ENCODE measurements at places on chromosomes 16 and 17.

DNA sequence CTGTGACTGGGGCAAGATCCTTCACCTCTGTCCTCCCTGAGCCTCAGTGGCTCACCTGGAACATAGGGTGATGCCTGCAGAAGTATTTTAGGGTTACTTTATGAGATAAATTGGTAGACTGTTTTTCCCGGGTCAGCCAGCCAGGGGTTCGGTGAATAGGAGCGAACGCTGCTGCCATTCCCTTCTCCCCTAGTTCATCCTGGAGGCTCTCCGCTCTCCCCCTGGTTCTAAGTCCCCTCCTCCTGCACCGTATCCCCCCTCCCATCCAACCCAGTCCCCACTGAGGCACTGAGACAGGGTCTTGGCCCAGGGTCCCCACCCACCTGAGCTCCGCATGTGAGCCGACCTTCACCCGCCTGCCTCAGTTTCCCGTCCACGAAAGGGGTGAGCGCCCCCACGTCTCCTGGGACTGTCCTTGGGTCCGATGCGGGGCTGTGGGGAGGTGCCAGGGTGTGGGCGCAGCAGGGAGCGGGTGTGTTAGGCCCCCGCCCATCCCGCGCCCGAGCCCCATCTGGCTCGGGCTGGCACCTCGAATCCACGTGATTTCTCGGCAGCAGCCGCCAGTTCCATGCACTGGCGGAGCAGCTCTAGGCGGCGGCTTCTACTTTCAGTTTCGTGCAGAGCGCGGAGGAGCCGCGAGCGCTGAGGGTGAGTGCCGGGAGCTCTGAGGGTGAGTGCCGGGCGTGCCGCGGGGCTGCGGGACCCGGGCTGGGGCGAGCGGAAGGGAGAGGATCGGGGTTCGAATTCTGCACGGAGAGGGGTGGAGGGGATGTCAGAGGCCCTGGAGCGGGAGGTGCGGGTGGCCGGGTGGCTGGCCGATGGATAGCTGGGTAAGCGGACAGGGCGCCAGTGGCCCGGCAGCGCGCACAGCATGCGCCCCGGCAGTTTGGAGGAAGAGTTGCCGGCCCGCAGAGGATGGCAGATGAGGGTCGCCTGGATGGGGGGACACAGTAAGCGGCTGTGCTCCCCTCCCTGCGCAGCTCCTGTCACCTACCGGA lies at the start of gene NLRC5:
NLRC5 (plus strand) TSS at position 610 of the 998 bp plus-strand sequence. CDS start 31,156 bp downstream, outside the sequence.
- peak; percentile 89 for DNase-seq

GRCh38 chr17:41812381-41813151 lies at the start of gene FKBP10:
Gene FKBP10 (plus strand): TSS chr17:41813004. CDS start chr17:41813035, 31 bp downstream.
- no peak for DNase-seq

DNA sequence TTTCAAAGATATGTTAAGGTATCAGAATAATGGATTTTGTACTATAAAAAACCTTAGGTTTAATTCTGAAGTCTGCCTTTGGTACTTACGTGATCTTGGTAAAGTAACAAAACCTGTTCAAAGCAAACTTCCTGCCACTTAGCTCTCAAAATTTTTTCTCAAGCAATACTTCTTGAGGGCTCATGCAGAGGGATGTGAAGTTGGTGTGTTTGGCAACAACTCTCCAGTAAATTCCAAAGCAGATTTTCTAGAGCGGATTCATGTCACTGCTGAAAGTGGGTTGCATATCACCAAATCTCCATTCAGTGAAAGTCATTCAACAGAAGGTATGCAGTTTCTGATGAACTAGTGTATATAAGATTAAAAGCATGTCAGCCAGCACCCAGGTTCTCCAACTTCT lies 856.7 kb downstream of the CDH8 start:
- DNase-seq, result no peak

DNA sequence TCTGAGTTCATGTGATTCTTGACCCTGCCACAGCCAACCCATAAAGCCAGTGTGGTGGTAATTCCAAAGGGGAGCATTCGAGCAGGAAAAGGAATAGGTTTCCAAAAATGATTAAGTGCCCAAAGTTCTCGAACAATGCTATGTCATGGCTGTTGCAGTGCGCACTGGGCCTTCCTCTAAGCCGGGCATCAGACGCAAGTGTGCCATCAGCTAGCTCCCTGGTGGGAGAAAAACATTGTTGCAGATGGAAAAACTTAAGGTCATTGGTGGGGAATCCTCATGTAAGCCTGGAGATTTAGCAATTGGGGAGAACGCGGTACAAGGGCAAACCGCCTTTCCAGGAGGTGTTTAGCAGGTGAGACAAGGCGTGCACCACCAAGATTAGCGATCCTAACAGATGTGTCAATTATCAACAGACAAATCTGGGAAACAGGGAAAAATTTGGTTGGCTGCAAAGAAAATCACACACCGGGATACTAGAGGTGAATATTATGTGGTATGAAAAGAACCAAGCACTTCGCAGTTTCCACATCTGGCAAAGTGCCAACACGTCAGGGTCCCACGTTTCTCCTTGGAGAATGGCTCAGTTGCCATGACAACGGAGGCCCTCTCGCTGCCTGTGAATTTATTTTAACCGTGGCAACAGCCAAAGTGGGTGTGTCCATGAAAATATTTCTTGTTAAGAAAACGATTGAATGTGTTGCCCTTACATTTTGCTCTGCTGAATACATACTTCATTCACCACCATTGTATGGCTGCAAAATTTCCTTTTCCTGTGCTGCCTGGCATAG lies 118.5 kb upstream of the CACNG5 start:
- no peak for DNase-seq

GRCh38 chr17:5362162-5362811 lies 57.2 kb downstream of the NUP88 start:
- DNase-seq, result no peak

DNA sequence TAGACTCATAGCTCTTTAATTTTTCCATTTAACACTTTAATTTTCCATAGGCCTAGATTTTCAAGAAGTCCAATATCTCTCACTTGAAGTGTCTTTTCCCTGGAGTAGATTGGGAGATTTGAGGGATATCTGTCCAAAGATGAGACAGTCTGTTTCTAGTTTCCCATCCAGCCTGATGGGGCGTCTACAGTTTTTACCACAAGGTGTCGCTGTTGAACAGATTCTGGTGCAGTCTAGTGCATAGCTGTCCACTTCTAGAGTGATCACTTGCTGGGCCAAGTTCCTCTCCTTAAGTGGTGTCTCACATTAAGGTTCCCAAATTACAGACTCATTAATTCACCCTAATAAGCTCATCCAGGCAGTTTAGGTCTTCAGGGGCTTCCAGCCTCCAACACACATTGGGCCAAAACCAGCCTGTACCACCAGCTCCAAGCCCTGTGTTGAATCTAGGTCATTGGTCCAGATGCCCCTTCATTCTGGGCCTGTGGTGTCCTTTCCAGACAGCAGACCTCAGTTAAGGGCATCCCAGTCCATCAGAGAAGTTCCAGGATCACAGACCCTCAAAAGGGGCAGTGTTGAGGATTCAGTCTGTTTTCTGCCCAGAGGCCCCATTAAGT lies 9.4 kb downstream of the SNX20 start:
- DNase-seq, result peak; percentile 72

DNA sequence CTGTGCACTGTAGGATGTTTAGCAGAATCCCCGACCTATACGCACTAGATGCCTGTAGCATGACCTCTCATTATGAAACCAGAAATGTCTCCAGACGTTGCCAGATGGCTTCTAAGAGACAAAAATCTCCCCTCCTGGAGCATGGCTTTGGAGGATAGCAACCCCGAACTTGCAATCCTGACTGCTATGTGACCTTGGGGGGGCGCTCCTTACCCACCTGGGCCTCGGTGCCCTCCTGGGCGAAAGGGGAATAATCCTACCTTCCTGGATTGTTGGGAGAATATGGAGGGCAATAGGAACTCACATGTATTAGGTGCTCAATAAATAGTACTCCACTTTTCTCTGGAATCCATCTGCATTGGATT lies 8.1 kb downstream of the MRM1 start:
- no peak for DNase-seq

DNA sequence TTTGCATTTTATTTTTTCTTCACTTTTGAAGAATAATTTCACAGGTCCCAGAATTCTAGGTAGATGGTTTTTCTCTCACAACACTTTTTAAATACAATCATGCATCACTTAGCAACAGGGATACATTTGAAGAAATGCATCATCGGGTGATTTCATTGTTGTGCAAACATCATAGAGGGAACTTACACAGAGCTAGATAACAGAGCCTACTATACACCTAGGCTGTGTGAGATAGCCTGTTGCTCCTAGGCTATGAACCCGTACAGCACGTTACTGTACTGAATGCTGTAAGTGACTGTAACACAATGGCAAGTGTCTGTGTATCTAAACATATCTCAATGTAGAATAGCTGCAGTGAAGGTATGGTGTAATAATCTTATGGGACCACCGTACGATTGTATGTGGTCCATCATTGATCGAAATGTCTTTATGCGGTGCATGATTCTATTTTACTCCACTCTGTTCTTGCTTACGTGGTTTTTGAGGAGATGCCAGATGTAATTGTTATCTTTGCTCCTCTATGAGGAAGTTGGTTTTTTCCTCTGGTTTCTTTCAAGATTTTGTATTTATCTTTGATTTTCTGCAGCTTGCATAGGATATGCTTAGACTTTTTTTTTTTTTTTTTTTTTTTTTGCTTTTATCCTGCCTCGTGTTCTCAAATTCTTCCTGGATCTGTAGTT lies 35.5 kb upstream of the TMEM92 start:
- no peak for DNase-seq

DNA sequence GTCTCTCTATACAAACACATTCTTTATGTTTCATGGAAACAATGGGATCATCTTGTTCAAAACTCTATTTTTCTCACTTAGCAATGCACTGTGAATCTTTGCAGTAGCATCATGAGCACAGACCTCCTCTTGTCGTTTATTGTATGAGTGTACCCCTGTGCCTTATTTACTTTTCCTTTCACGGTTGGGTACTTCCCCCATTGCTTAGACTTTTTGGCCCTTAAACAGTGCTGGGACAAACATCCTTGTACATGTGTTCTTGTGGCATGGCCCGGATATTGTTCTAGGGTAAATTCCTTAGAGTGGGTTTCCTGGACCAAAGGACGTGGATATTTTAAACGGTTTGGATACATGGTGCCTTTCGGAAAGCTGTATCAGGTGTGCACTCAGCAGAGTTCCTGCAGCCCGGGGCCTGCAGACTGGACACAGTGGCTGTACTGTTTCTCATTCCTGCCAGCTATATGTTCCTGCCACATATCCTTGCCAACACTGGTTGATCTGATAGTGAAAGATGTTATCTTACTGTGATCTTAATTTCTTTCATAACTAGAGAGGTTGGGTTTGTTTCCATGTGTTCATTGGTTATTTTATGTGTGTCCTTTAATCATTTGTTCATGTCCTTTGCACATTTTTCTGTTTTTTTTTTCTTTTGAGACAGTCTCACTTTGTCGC lies 111.1 kb downstream of the OR1D5 start:
- no peak for DNase-seq

- no peak for DNase-seq
Measured at GRCh38 chr16:64841071-64841470, 280.8 kb downstream of the CDH11 start.

DNA sequence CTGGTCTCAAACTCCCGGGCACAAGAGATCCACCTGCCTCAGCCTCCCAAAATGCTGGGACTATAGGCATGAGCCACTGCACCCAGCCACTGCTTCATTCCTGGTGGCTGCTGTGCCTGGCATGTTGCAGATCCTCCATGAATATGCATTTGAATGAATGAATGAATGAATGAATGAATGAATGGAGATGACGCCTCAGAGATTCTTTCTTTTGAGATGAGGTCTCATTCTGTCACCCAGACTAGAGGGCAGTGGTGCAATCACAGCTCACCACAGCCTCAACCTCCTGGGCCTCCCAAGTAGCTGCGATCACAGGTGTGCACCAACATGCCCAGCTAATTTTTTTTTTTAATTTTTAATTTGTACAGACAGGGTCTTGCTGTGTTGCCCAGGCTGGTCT lies 5.2 kb downstream of the SPN start:
- DNase-seq, result no peak

- no peak for DNase-seq
Measured at GRCh38 chr17:4082136-4082924, 60.5 kb downstream of the ZZEF1 start.

DNA sequence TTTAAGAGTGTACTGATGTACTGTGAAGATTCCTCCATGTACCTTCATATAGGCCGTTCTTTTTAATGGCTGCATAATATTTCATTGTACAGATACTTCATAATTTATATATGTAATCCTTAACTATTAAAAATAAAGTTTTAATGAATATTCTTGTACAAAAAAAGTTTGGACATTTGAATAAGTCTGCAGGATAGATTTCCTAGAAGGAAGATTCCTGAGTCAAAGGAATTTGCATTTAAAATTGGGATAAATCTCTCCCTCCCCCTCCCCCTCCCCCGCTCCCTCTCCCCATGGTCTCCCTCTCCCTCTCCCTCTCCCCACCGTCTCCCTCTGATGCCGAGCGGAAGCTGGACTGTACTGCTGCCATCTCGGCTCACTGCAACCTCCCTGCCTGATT lies 15.6 kb upstream of the SLC13A2 start:
- no peak for DNase-seq

- DNase-seq, result peak; percentile 58
Measured at GRCh38 chr16:31869511-31870201, 4.0 kb upstream of the ZNF267 start.

DNA sequence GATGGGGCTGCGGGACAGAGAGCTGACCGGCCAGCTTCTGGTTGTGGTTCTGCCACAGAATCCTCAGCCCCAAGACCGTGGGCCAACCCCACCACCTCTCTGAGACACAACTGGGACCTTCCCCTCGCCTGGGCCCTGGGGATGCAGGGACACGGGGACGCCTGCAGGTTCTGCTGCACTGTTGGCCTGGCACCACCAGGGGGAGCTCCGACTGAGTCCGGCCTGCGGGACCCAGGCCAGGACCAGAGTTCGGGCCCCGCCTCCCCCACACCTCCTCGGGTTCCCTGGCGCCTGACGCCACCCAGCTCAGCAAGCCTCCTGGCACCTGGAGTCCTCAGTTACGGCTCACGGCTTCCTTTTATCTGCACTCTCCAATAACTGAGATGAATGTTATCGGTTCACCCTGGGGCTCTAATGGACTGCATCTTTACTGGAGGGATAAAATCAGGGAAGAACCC lies 27.3 kb downstream of the TBC1D16 start:
- peak; percentile 82 for DNase-seq

DNA sequence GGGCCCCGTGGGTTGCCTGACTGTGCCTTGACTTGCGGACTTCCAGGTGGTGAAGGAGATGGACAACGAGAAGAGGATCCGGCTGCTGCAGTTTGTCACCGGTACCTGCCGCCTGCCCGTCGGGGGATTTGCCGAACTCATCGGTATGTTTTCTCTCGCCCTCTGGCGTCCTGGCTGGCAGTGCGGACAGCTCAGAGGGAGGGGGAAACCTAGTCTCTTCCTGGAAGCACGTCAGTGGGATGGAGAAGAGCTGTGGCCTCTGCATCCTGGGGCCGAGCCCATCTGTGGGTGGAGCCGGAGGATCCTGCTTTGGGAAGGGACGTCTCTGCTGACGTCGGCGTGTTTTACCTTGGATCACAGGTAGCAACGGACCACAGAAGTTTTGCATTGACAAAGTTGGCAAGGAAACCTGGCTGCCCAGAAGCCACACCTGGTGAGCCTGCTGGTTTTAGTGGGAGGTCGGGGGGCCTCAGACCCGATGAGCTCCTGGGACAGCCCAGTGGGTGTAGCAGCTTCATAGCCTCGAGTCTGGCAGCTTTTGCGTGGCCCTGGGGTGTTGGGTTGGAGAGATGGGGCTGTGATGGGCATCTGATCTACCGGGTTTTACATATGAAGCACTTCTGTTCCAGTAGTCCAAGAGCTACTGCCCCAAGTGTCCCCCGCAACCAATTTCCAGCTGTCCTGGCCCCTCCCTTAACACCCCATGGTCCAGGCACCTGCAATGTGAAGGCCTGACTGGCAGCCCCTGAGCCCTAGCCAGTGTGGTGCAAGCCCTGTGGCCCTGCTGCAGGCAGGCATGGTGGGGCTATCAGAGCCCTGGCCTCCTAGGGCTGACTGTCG lies 11.9 kb upstream of the CLEC18A start:
- DNase-seq, result no peak

Measured in stimulated activated CD4-positive, alpha-beta T cell treated with anti-CD3 and anti-CD28 coated beads, Interleukin-2, amount 100 ng/mL, for 48 hours (primary cell).